ENCODE measurements at places on chromosomes 5 and 9.

GRCh38 chr9:95127249-95128176 lies 190.0 kb downstream of the FANCC start:
- peak; percentile 94 for DNase-seq

DNA sequence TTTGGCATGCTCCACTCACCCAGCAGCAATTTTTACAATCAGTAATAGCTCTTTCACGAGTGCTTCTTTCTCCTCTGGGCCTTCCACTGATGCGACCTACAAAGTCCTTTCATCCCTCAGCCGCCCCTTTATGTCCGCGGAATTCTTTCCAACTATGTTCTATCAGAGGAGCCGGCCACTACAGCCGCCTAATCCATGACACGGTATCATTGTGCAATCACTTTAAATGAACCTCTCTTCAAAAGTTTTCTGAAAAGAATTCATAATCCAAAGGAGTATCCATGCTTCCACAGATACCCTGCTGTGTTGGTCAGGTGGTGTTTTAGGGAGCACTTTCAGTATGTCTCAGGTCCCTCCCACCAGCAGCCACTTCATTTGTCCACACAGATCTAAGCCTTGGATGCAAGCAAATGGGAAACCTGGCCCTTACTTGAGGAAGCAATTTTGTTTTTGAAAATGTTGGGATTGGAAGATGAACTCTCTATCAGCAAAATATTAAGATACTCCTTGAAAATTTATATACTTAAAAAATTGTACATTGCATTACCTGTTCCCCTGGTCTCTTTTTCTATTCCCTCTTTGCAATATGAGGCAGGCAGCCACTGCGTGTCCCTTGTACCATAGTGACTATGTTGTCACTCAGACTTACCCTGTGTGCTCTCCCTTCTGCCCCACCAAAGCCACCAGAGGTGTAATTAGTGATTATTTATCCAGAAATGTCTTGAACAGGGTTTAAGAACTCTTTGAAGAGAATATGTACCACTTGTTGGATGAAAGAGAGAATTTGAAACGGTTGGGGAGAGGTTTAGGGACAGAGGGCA lies 12.9 kb upstream of the MEF2C start:
- DNase-seq = peak; percentile 6

DNA sequence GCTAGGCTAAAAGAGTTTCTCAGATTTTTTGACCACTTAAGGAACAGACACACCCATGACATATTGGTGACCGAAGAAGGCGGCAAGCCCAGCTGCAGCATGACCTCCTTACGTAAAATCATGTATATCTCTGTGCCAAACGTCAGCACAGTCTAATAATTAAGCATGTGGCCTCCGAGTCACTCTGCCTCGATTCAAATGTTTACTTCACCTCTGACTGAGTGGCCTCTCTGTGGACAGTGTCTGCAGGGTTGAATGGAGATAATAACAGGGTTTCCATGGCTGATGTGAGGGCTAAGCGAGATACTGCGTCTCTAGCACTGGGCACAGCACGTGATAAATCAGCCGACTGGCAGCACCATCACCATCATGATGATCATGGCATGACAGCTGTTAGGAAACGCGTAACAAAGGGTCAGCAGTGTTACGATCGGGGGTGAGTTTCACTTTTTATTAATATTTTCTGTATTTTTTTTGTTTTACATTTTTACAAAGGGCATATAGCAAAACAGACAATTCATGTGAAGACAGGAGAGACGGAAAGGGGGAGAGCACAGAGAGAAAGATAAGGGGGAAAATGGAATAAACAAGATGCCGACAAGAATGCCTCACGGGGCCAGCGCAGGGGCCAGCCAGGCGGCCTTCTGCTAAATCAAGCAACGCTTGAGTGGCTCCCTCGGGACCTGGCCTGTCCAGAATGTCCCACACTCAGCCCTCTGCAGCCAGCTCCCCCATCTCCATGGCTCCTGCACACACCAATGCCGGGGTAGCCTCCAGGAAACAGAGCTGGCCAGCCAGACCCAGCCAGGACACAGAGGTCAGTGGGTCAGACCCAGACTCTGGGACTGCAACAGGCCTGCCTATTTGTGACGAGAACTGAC lies 60.3 kb downstream of the ADAMTS2 start:
- DNase-seq = no peak

DNA sequence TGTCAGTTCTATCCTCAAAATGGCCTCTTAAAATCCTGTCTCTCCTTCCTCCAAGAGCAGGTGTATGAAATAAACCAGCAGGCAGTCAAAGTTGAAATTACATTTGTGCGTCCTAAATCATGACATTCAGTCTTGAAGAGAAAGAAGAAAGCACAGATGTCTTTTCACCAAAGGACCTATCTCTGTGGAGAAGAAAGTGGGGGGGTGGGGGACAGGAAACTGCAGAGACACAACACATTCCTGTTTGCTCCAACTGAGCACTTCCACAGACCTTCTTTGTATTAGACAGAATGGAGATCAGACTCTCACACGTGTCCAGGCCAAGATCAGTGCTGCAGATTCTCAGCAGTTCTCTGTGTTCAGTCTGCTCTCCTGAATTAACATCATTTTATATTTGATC lies 471.9 kb upstream of the RGMB start:
- DNase-seq = peak; percentile 68

DNA sequence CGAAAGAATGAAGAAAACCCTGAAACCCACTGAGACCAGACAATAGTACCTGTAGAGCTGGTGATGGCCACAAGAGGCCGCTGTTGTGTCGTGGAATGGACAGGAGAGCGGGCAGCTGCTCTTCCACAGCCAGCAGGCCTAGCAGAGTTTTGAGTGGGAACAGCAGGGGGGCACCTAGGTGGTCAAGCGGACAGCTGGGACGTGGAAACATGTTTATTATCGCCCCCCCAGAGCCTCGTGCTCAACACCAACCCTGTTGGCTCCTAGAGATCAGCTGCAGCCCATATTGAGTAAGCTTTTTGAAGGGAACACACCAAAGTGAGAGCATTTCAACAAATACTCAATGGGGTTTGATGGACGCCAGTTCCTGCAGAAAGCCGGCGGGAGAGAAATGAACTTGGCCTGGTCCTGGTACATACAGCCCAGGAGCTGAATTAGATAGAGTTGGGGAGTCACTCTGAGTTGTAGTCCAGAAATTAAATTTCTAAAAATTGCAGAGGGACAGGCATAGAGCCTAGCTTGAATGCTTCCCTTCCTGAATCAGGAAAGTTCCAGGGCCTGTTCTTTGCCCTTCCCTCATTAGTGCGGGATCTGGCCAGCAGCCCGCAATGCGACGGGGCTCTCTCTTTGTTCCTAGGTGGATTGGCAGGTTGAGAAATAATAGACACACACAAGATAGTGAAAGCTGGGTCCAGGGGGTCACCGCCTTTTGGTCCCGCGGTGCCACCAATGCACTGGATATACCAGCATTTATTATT lies 33.8 kb downstream of the MFAP3 start:
- DNase-seq = peak; percentile 93

DNA sequence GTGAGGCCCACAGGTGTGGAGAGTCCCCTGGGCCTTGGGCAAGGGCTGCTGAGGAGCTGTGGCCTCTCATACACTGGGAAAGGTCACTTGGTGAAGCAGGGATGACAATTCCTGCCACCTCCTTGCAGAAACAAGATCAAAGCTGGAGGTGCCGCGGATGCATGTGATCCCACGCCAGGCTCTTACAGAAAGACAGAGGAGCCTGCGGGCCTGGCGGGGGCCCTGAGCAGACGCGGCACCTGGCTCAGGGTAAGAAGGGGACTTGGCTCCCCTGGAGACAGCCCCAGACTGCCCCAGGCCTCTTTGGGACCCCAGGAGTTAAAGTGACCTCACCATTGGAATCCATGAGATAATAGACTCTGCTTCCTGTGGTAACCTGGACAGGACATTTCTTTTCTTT lies 4.8 kb downstream of the GFPT2 start:
- no peak for DNase-seq

- no peak for DNase-seq
Measured at GRCh38 chr9:98502311-98502975, 206.3 kb downstream of the GABBR2 start.

Measured in tongue (tissue), 3 donors.